ENCODE measurements at places on chromosomes 7 and 10. TPM values are rescaled to one million over a fixed set of nuclear protein-coding genes. Genes with fewer than 3 reads are reported as not detected.

TSPAN12 gene
- 76.5 TPM for total RNA-seq

SPDYE8 gene
- not detected for total RNA-seq

KCNH2 gene
- 1.3 TPM for total RNA-seq

CPN1 gene
- not detected for total RNA-seq

NXPH1 gene
- total RNA-seq, result not detected

ASAH2B gene
- total RNA-seq, result 5.2 TPM

MUC3A gene
- total RNA-seq, result 39.1 TPM

LIPK gene
- not detected for total RNA-seq

CABCOCO1 gene
- total RNA-seq, result 2.3 TPM

PTPRZ1 gene
- 0.98 TPM for total RNA-seq

PRRT4 gene
- not detected for total RNA-seq

NEURL1 gene
- total RNA-seq, result 1.2 TPM

AS3MT gene
- 2.0 TPM for total RNA-seq

PSD gene
- 2.2 TPM for total RNA-seq

LRGUK gene
- 3.8 TPM for total RNA-seq

EPO gene
- not detected for total RNA-seq

CLRN3 gene
- total RNA-seq, result 9.4 TPM

SLC26A4 gene
- total RNA-seq, result 2.5 TPM

PILRA gene
- 18.8 TPM for total RNA-seq

C7orf57 gene
- 0.63 TPM for total RNA-seq

ZCWPW1 gene
- total RNA-seq, result 3.0 TPM

AKR1C2 gene
- total RNA-seq, result 16.3 TPM

SUN3 gene
- total RNA-seq, result 0.54 TPM

PNLIPRP1 gene
- total RNA-seq, result not detected

GATAD1 gene
- total RNA-seq, result 35.8 TPM

CALML5 gene
- total RNA-seq, result not detected

CCDC146 gene
- 15.4 TPM for total RNA-seq

TMEM72 gene
- total RNA-seq, result 19.3 TPM

AIFM2 gene
- 12.7 TPM for total RNA-seq

NKX2-3 gene
- total RNA-seq, result not detected

FFAR4 gene
- 1.0 TPM for total RNA-seq

CDH23 gene
- total RNA-seq, result 6.4 TPM

NUTM2B gene
- 1.1 TPM for total RNA-seq

RAMP3 gene
- 82.6 TPM for total RNA-seq

BCL7B gene
- 55.4 TPM for total RNA-seq

ATOH7 gene
- total RNA-seq, result 0.16 TPM

HABP2 gene
- 25.6 TPM for total RNA-seq

VGF gene
- total RNA-seq, result 0.38 TPM

ETV1 gene
- 28.6 TPM for total RNA-seq

FKBP6 gene
- 0.13 TPM for total RNA-seq

LRRD1 gene
- total RNA-seq, result 0.25 TPM
